COLO829 (cell line): ENCODE measurements at places on chromosomes 7 and 10.

DNA sequence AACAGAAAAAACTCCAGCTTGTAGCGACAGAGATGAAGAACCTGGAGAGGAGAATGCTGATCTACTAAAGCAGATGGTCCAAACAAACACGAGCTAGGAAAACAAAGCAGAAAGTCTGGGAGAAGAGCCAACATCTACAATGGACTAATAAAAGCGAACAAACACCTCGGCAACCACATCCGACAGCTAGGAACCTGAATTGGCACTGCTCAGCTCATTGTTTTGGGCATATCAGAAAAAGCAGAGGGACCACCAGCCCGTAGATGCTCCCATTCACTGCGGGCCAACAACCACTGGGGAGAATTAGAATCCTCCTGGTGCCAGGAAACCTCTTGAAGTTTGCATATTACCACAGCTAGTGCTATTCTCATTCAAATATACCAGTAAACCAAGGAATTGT lies 204.7 kb downstream of the NXPH1 start:
- no peak for DNase-seq

DNA sequence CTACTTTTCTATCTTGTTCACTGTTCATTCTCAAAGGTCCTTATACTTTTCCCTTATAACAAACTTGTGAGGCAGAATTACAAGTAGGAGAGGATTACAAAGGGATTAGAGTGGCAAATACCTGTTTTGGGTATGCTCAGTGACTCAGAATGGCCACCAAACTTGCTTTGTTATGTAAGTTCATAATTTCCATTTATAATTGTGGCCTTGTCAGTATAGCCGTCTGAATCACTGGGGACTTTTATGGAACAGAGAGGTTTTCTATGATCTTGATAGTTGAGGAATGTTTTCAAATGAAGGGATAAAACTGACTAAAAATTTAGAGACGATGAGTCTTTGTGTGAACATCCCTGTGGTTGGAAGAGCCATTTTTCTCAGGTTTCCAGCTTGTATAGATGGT lies 116.2 kb downstream of the SND1 start:
- no peak for DNase-seq

DNA sequence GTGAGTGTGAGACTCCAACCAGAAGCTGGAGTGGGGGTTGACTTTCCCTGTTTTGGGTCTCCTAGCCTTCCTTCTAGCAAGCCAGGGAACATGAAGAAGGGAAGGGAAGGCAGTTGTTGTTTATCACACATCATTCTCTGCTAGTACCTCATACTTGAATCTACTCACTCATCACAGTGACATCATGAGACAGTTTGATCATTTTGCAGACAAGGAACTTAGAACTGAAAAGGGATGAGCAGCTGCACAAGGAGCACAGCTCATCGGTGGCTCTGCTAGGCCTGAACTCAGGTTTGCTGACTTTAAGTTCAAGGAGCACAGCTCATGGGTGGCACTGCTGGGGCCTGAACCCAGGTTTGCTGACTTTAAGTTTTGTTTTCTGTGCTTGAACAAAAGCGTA lies 19.2 kb downstream of the PRXL2A start:
- DNase-seq: no peak

- DNase-seq: no peak
Measured at GRCh38 chr7:192701-193480, 520 bp downstream of the FAM20C start.

- DNase-seq: peak; percentile 32
Measured at GRCh38 chr10:130022511-130023299, 58.6 kb upstream of the EBF3 start.

DNA sequence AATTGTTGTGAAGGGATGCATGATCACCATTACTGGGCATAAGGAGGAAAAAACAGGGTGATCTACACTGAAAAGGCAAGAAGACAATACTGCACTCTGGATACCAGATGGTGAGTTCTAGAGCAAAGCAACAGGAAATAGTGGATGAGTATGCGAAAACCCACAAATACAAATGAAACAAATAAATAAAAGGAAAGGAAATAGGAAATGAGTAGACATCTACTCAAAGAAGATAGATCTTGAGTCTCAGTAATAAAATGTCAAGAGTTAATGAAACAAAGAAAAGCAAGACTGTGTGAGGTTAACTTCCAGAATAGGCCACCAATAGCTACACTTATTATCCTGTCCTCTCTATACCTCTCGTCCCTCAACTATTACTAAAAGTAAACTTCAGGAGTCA lies 11.7 kb downstream of the ORC5 start:
- DNase-seq: no peak
